T-helper 2 cell (primary cell): ENCODE measurements at places on chromosomes 12 and 14.

DNA sequence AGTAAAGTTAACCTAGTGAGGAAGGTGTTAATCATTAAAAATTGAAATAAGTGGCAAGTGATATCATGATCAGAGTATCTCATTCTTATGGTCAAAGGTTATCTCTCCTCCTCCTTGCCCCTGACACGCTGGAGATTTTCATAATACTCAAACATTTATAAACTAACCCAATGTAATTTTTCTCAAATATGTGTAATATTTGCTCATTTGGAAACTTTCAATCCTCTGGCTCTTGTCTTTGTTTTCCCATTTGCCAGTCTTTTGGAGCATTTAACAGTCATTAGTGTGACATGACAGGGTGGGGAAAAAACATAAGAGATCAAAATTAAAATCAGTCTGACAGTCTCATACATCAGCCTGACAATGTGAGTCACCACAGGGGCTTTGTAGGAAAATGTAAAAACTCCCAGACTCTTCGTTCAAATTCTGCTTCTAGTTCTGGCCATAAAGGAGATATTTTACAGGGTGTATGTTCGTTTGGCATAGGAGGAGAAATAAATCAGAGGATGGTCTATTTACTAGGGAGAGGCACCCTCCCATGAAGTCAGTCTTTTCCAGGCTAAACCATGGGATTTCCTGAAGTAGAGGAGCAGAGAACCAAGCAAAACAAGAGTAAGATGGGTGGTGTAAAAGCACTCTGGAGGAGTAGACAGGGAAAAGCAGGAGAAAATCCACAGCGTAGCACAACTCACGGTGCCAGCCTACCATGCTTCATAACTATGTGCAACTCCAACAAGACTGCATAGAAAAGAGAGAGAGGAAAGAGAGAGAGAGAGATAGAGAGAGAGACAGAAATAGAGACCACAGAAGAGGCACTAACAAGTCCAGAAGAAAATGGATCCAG lies 369.2 kb upstream of the PDE3A start:
- DNase-seq: no peak

DNA sequence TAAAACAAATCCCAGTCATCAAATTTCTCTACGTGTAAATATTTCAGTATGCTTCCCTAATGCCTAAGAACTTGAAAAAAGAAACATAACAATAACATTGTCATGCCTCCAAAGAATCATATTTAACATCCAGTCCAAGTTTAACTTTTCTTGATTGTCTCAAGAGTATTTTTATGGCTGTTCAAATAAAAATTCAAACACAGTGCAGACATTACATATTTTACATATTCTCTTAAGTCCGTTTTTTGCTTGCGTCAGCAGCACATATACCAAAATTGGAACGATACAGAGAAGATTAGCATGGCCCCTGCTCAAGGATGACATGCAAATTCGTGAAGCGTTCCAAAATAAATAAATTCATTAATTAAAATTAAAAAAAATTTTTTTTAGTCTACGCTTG lies 23.3 kb upstream of the EEA1 start:
- no peak for DNase-seq

DNA sequence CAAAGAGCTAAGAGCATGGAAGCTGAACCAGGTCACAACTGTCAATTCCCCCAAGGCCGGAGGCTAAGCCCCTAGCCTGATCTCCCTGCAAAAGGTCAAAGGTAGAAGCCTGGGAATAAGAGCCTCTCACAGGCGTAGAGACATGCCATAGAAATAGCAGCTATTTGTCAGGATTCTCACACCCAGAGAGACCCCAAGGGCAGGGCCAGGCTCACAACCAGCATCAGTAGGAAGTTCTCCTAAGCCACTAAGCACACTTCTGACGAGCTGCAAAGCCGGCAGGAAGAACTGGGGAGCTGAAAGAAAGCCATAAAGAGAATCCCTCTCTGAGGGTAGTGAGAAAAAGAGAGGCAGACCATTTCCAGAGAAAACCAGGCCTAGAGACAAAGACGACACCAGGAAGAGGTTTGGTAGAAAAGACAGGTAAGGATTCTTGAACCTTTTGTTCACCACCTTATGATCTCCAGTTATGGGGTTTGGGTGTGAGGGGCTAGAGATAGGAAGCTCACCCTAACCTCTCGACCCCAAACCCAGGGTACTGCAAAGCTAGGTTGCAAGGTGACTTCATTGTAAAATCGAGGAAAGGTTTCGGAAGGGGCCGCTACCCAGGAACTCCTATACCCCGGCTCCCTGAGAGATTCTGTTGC lies 1.0 kb downstream of the SMARCC2 start:
- no peak for DNase-seq

GRCh38 chr14:102939820-102940561 lies 17.5 kb downstream of the AMN start:
- no peak for DNase-seq

DNA sequence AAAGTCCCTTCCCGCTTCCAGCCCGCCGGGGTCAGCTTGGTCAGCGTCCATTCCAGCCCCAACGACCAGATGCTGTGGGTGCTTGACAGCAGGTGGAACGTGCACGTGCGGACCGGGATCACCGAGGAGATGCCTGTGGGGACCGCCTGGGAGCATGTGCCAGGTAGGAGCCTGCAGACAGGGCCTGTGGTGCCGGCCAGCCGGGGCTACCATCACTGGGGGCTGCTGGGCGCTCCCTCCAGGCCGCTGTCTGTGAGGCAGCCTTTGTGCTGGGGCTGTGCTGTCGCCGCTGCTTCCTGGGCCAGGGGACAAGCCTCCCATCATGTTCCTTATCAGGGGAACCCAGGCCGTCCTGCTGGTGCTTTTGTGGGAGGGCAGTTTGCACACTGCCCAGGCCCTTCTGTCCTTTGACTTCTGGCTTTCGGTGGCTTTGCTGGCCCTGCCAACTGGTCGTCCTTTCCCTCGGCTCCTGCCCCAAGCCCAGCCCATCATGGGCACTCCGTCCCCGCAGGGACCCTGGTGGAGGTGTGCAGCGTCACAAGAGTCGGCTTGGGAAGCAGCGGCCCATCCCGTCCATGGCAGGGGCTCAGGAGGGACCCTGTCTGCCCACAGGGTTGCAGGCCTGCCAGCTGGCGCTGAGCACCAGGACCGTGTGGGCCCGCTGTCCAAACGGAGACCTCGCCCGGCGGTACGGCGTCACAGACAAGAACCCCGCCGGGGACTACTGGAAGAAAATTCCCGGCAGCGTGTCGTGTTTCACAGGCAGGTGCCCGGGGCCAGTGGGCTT lies 12.4 kb downstream of the ANKRD9 start:
- DNase-seq: no peak

DNA sequence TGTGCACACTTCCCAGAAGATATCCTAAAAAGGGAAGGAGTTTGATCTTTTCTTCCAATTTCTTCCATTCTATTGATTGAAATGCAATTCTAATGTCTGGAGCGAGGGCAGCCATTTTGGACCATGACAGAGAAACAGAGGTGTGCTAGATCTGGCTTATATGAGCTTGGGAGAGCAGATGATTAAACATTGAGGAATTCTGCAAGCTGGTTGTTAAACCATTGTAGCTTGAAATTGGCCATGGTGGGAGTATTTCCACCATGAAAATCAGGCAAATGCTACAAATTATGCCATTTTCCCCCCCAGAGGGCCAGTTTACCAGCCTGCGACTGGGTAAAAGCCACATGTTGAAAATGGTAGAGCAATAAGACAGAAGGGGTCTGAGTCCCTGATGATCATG lies 155.0 kb downstream of the PAWR start:
- no peak for DNase-seq

DNA sequence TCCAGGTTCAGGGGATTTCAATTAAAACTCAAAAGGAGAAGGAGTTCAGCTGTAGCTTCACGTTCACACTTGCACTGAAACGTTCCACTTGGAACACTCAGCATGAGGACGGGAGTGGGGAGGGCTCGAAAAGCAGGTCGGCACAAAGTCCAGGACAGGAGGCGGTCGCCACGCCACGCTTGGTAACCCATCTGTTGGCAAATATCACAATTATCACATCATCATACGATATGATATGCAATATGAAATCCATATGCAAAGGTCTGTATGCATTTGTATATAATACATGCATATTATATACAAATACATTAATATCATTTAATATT lies 17.2 kb downstream of the ADGRD1 start:
- DNase-seq: no peak

GRCh38 chr14:105411017-105411941 lies 8.3 kb upstream of the MTA1 start:
- DNase-seq: no peak

DNA sequence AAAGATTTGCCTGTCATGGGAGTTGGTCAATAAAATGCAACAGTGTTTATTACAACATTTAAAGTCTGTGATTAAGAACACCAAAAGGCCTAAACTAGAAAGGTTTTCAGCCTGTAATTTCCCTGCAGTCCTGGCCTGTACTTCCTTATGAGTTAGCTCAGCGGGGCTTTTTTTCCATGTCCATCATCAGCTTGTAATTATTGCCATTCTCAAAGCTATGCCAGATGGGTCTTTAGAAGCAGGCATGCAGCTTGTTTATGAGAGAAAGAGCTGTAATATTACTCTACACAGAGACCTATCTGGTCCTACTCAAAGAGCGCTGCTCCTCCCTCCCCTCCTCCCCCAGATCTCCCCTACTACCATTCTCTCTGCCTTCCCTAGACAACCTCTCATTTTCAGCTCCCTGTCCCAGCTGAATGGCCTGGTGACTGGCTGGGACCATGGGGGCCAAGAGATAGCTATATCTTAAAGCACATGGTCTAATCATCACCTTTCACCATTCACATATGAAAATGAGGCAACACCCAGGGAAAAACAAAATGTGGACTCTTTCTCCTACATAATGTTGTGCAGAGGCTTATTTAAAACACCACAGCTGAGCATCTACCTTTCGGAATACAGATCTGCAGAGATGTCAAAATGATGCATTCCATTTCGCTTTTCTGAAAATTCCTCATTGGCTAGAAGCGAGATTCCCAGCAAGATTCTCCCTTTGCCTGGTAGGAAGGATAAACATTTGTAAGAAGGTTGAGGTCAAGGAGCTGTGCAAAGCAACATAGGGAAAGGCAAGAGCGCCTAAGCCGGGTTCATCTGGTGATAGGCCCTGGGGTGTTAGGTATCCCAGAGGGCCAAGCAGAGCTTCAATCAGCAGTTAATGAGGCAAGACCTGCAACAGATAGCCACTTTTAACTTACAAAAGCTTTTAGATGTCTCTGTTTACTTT lies 209.7 kb upstream of the CDKN3 start:
- DNase-seq: no peak

DNA sequence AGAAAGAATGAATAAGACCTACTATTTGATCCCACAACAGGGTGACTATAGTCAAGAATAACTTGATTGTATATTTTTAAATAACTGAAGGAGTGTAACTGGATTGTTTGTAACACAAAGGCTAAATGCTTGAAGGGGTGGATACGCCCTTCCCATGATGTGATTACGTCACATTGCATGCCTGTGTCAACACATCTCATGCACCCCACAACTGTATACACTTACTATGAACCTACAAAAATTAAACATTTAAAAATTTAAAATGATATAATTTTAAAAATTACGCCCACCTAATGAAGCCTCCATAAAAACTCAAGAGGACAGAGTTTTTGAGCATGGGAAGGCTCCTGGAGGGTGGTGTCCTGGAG lies 94.5 kb downstream of the SCARB1 start:
- no peak for DNase-seq

DNA sequence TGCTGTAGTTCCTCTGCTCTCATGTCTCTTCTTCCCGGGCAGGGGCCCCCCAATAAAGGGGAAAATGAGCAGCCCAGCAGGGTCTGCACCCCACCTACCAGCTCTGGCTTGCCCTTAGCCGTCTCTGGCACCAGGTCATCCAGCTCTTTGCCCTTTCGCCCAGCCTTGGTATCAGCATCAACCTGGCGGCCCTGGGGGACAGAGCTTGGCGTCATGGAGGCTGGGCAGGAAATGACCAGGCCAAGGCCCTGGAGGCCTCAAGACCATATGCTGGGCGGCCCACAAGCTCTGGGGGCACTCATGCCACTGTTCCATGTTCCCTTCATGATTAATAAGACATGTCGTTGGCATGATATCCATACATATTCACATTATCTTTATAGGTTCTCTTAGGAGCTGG lies 14.7 kb downstream of the MYL6 start:
- DNase-seq: no peak

DNA sequence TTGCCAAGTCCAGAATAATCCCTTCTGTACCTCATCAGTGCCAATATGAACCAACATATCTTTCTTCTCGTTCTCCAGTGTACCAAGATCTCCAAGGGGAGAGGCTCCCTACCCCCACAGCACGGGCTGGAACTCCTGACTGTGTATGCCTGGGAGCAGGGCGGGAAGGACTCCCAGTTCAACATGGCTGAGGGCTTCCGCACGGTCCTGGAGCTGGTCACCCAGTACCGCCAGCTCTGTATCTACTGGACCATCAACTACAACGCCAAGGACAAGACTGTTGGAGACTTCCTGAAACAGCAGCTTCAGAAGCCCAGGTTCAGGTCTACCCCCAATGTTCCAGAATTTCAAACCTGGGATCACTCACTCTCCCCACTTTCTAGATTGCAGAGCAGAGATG lies 10.5 kb upstream of the OAS2 start:
- DNase-seq: no peak

- peak; percentile 18 for DNase-seq
These were observed 699 bp downstream of the KTN1 start for GRCh38 chr14:55580470-55581341.

- no peak for DNase-seq
These were observed 232.9 kb upstream of the CRY1 start for GRCh38 chr12:107326237-107326636.

GRCh38 chr12:70722584-70723343 lies 85.5 kb upstream of the PTPRB start:
- peak; percentile 65 for DNase-seq

GRCh38 chr12:31560516-31560915 lies 30.4 kb downstream of the DENND5B start:
- no peak for DNase-seq

- no peak for DNase-seq
These were observed 337.0 kb upstream of the CLEC14A start for GRCh38 chr14:38592764-38593442.

DNA sequence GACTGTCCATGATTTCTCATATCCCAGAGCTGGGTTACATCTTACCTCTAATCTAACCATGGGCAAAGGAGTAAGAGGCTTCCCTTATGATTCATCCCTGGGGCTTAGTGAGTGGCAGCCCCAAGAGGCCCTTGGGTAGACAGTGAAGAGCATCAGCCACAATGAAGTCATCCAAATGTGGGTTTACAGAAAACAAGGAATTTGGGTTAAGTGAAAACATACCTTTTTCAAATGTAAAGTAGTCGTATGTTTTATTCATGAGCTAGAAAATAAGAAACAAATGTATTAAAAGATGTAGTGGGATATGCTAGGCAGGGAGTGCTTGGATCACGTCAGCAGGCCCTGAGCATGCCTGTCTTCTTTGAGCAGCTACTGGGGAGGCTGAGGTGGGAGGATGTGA lies 54.0 kb upstream of the ELK3 start:
- no peak for DNase-seq

- DNase-seq: no peak
These were observed 192.9 kb downstream of the PRKD1 start for GRCh38 chr14:29734732-29735131.

- no peak for DNase-seq
These were observed 123.3 kb downstream of the PAPOLA start for GRCh38 chr14:96625426-96625985.

- no peak for DNase-seq
These were observed 1224.9 kb upstream of the TMEM132C start for GRCh38 chr12:127041985-127042625.
